AG09319 (cell line): ENCODE measurements at places on chromosomes 5 and 9.

- no peak for DNase-seq
Observed at GRCh38 chr5:10772901-10773585, 12.0 kb upstream of the DAP start.

DNA sequence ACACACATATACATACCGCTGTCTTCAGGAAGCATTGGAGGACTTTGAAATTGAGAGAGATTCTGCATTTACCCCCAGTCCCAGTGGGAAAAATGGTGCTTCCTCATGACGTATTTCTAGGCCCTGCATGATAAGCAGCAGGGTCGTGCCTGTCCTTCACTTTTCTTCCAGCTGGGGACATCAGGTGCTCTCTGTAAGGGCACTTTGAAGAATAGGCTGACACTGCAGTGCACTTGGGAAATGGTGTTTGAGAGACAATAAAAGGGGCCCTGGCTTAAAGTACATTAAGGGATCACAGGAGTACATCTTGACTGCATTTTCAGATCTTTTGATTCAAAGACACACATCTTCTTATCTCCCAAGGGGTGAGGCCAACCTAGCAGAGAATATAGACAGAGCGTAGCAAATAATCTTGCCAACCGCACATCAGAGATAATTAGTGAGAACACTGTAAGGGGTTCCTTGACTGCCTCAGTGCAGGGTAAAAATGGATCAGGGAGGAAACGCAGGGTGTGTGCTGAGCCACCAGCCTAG, 437.9 kb downstream of the CSNK1G3 start:
- DNase-seq: no peak

- no peak for DNase-seq
Observed at GRCh38 chr9:96596601-96597111, 23.0 kb downstream of the CDC14B start.

GRCh38 chr5:132298298-132299212, 4.4 kb downstream of the SLC22A4 start:
- peak; percentile 24 for DNase-seq

DNA sequence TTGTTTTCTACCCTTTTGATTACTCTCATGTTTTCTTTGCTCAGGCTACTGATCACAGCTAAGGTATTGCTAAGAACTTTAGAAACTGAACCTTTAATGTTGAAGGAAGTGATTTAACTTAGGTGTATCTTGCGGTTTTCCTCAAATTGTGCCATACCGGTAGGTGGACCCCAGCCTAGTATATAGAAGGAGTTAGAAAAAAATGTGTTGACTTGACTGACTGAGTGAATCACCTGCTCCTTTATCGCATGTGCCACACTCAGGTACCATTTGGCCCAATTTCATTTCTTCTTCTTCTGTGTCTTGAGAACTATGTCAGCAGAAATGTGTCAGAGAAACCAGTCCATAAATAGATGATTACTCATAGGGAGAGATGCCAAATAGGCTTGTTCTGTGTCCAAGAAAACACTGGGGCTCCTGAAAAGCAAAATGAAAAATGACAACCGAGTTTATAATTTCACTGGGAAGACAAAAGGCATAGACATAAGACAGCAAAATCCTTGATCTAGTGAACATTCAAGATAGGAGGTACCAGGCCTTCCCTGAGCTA, 19.4 kb downstream of the PLPPR1 start:
- no peak for DNase-seq

DNA sequence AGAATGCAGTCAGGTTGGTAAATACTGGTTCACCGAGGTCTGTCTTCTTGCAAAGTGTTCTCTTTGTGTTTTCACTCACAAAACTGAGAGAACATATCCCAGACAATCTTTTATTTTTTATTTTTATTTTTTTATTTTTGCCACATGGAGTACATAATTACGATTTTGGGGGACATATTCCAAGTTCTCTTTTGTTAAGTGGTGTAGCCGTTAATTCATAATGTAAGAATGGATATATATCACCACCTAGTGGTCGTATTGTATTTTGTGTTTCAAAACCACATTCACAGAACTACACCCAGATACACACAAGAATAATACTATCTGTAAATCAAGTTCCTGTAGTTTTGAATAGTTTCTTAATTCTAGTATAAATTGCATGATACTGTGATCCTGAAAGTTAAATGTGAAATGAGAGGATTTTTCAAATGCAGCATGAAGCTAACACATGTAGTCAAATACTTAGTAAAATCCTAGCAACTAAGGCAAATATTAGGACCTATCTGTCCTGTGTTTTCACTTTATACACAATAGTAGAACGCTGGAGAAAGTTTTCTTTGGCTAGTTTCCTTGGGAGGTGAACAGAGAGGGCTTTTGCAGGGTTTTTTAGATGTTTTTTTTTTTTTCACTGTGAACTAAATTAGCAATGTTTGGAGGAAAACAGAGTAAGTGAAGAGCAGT, 92.7 kb downstream of the VCAN start:
- DNase-seq: no peak

DNA sequence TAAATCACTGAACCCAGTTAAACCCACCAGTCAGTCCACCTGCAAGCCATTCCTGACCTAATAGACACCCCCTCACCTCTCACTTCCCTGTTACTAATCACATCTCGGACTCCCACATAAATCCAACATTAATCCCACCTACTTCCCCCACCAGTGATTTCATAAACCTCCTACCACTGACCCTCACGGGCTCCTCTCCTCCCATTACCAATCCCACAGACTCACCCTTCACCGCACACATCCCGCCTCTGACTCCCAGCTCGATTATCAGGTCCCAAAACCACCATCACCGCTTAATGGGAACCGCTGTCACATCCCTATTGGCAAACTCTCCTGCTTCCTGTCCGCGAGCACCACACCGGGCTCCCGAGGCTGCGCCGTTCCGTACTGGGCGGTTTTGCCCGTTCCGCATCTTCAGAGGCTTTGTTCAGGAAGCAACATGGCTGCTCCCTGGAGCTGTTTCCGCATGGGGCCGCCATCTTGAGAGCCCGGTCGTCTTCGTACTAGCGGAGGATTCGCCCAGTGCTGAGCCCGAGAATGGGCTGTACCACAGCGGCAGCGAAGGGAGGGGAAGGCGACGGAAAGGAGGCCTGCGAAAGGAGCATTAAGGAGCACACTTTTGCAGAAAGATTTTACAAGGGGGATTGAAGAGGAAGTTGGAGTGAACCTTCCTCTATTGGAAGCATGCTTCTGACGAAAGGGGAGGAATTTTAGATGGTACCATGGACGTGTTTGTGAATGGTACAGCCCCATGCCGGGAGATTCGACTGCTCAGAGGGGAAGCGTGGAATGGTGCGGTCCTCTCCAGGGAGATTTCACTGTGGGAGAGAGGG, at the start of gene ZNF300:
ZNF300 (minus strand) TSS at position 502 of the 833 bp plus-strand sequence. CDS start 1,825 bp downstream, outside the sequence.
- peak; percentile 83 for DNase-seq

GRCh38 chr5:83015676-83016075, 61.5 kb downstream of the TMEM167A start:
- no peak for DNase-seq

- no peak for DNase-seq
Observed at GRCh38 chr5:150340614-150341255, 16.8 kb upstream of the TCOF1 start.

DNA sequence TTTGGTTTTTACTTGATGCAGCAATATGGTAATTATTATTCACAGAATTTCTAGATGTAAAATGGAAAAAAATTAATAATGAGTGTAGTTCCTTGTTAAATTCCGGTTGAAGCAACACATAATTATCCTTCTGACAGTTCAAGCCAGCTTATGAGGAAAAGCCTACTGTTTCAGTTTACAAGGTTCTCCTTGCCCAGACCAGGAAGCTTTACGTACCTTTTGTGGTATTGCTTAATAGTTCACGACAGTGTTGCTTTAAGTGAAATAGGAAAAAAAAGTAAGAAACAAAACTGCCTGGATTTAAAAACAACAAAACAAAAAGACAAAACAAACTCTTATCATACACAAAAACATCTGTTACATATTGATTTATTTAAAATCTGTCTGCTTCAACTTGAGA, 547.3 kb upstream of the C9orf72 start:
- no peak for DNase-seq

- no peak for DNase-seq
Observed at GRCh38 chr9:128078504-128079434, 10.7 kb downstream of the SLC25A25 start.

GRCh38 chr9:83469722-83470121, 68.5 kb downstream of the FRMD3 start:
- DNase-seq: no peak

- no peak for DNase-seq
Observed at GRCh38 chr9:128470560-128470959, 14.8 kb downstream of the ODF2 start.

DNA sequence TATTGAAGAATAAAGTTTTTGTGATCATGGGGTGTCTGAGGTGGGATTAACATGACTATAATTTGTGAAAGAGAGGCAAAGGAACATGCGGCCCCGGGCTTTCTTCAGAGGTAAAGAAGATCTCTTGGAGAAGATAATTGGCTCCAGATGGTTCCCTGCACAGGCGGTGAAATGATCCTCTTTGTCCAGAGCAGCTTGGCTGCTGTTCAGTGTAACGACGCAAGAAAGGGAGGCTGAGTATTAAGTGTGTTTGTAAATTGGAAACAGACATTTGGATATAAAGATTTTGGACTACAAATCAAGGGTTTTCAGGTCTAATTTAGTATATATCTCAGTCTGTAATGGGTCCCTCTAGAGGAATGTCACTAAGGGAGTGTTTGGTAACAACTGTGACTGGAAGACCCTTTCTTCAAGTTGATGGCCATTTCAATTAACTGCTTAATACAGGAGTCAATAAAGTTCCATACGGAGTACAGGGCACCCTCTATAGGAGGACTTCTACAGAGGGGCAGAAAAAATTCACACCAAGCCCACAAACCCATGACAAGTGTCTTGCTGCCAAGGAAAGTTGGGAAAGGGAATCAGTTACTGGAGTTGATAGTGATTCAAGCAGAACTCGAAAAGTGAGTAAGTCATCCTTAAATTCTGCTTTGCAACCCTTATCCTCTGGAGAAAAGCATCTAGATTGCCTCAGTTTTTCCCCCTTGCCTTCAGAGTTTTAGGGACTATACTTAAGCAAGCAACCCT, 4.1 kb downstream of the EQTN start:
- peak; percentile 51 for DNase-seq

- no peak for DNase-seq
Observed at GRCh38 chr9:120350596-120350995, 229.4 kb downstream of the CDK5RAP2 start.

GRCh38 chr5:128083811-128084227, 253 bp downstream of the SLC12A2 start:
- DNase-seq: no peak

DNA sequence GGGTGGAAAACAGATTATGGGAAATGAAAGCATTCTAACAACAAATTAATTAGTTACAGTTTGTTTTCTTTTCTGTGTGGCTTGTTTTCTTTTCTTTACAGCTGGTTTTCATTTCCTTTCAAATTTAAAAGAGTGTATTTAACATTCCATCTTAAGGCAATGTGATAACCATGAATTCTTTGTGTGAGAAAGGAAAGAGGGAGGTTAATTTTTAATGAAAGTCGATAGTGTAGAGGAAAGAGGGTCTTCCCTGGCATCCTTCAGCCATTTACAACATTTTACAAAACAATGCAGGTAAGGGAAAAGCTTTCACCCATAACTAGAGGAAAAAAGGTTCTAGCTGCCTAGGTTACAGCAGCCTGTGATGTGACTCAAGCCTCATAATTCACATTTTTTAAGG, 43.9 kb upstream of the IL33 start:
- no peak for DNase-seq

DNA sequence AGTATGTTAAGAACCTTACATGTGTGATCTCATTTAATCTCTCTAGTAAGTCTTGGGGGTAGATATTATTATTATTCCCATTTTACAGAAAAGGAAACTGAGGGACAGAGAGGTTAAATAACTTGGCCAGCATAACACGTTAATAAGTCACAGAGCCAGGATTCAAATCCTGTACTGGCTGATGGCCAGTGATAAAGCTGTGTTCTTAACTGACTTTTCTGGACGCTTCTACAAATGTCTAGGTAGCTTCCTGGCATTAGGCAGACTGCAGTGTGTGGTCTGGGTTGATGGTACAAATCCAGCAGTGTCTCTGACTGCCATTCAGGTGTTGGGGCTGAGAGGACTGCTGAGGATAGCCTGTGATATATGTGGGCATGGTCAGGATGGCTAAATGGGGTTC, 125.8 kb upstream of the CXCL14 start:
- DNase-seq: no peak

- DNase-seq: peak; percentile 69
Observed at GRCh38 chr5:124402144-124402581, 344.3 kb downstream of the ZNF608 start.

GRCh38 chr9:112038017-112038408, 137.1 kb downstream of the SUSD1 start:
- DNase-seq: no peak

- no peak for DNase-seq
Observed at GRCh38 chr5:133611357-133612248, 738 bp downstream of the FSTL4 start.

DNA sequence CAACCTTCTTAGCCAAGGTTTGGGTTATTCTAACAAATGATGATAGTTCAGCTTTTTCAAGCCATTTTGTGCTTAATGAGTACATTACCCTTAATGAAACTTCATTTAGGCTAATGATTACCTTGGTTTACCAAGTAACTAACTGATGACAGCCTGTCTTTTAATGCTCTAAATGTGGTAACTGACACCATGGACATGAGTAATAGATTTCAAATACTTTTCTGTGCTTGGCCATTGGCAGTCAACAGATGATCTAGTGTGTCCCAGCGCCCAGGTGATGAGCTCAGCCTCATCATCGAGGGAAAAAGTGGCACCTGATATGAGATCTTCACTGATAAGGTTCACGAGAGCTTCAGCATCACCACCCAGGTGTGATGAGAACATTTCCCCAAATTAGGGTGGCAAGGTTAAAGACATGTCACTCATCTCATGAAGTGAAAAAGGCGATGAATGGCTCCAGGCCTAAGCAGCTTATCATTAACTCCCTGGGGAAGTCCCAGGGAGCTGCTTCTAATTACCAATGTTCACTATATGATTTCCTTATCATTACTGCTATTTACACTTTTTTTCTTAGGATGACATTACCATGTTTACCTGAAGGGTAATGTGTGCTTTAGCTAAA, 296.0 kb downstream of the SPOCK1 start:
- DNase-seq: no peak

GRCh38 chr9:129860653-129861446, 25.6 kb downstream of the USP20 start:
- no peak for DNase-seq

GRCh38 chr5:16076657-16077056, 102.9 kb downstream of the MARCHF11 start:
- DNase-seq: no peak

DNA sequence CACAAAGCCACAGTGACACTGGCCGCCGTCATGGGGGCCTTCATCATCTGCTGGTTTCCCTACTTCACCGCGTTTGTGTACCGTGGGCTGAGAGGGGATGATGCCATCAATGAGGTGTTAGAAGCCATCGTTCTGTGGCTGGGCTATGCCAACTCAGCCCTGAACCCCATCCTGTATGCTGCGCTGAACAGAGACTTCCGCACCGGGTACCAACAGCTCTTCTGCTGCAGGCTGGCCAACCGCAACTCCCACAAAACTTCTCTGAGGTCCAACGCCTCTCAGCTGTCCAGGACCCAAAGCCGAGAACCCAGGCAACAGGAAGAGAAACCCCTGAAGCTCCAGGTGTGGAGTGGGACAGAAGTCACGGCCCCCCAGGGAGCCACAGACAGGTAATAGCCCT, 26.1 kb downstream of the HRH2 start:
- no peak for DNase-seq
